ENCODE measurements at places on chromosomes 1 and 21.

DNA sequence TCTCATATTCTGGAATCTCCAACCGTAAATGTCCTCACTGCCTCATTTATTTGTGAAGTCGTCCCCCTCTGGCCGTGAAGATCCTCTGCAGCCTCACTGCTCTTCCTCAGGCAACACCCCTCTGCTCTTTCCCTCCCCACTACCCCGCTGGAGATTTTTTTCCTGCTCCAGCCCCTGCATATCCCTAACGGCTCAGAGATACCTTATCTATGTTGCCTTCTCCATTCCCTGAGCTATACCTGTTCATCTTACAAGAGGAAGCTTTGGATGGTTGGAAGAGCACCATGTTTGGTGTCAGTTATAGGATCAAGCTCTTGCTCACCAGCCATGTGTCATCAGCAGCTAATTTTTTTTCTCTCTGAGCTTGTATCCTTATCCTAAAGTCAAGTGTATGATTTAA lies 26.4 kb downstream of the LRRC8B start:
- DNase-seq, result no peak

GRCh38 chr1:67792103-67792502 lies 41.2 kb downstream of the GNG12 start:
- peak; percentile 84 for DNase-seq

DNA sequence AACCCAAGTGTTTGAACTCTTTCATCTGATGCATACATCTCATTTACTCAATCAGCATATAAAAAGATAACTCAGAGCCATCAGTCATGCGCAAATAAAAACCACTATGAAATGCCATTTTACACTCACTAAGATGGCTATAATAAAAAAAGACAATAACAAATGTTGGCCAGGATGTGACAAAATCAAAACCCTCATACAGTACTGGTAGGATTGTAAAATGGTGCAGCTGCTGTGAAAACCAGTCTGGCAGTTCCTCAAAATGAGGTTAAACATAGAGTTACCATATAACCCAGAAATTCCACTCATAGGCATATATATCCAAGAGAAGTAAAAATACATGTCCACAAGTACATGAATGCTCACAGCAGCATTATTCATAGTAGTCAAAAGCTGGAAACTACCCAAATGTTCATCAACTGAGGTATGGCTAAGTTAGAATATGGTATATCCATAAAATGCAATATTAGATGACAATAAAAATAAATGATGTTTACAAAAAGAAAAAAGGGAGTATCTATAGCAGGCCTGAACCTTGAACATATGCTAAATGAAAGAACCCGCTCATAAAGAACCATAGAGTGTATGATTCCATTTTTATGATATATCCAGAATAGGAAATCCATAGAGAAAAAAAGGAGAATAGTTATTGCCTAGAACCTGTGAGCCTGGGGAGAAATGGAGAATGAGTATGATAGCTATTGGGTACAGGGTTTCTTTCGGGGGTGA lies 265.1 kb downstream of the SIPA1L2 start:
- DNase-seq, result no peak

DNA sequence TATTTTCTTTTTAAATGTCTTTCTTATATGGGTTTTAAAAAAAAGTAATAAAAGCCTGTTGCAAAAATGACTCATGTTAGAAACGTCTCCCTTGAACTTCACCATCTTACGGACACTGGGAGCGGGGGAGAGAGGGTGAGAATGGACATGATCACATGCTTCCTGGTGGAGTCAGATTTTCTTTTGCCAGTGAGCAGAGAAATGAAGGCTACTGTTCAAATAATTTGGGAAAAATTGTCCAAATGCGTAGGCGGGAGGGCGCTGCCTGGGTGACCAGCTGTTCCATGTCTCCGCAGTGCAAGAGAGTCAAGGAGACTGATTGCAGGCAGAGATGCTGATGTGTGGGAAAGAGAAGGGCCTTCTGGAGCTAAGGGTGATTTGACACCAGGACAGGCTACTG lies 23.1 kb downstream of the EIF2D start:
- peak; percentile 77 for DNase-seq

DNA sequence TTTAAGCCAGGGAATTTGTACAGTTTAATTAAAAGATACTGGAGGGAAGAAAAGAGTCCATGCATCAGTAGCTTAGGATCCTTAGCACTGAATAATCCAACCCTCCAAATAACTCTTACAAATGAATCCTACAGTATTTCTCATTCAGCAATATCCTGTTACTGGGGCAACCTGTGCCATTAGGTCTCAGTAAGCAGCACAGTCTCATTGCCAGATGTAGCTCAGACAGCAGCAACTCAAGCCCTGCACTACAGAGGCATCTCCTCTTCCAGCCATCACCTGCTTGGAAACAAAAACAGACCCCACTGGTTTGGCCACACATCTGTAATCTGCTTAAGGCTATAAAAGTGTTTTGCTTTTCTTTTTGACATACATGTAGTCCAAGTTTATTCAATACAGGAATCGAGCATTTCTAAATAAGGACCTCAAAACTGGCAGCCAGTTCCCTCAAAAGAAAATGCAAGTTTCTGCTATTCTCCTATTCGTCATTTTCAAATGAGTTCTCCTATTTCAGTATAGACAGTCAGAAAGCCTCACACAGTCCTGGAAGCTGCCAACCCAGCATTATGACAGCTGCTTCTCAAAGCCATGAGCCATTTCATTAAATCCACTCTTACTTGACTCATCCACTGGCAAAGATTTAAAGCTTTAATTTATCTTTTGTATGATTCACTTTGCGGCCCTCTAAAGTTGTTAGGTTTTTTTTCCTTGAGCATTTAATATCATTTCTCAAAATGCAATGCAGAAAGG lies 129.0 kb downstream of the APP start:
- no peak for DNase-seq

- no peak for DNase-seq
Observed at GRCh38 chr1:202952818-202953217, 5.3 kb downstream of the ADIPOR1 start.

GRCh38 chr1:114695430-114696058 lies at the start of gene AMPD1:
TSS of gene AMPD1 (minus strand) at chr1:114695546. CDS start at chr1:114695471, 75 bp downstream.
- peak; percentile 43 for DNase-seq

GRCh38 chr1:181131255-181131941 lies 42.9 kb downstream of the IER5 start:
- no peak for DNase-seq

DNA sequence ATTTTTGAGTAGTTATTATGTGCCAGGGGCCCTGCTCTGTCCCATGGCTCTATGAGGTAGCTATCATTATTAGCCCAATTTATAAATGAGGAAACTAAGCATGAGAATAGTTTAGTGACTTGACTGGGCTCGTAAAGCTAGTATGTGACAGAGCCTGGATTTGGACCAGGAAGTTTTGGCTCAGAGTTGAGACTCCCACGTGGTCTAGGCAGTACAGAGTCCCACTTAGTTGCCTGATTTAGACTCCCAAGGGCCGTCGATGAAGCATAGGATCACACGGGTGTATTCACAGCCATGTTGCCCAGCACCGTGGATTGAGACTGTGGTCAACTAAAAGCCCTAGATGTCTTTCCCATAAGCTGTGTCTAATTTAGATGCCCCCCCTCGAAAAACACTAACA lies 81.7 kb downstream of the DDX20 start:
- DNase-seq, result no peak

DNA sequence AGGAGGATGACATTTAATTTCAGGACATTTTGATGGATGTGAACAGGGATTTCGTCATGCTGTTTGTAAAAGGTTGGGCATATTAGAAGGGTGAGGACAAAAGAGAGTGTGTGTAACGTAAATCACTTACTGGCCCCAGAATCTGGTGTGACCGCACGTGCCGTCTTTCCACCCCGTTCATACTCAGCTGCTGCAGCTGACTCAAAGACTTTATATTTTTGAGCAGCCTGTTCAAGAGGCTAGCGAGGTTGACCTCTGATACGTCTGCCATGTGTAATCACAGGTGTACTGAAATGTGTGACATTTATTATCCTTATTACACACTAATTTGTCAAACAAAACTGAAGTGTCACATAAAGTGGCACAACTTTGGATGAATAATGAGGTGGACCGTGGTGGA lies 66.5 kb upstream of the ERRFI1 start:
- DNase-seq, result no peak

- DNase-seq, result no peak
Observed at GRCh38 chr1:108749081-108749480, 2.6 kb downstream of the STXBP3 start.

- no peak for DNase-seq
Observed at GRCh38 chr21:19368944-19369343, 965.4 kb upstream of the TMPRSS15 start.

- no peak for DNase-seq
Observed at GRCh38 chr21:31732597-31733550, 956 bp upstream of the SCAF4 start.

DNA sequence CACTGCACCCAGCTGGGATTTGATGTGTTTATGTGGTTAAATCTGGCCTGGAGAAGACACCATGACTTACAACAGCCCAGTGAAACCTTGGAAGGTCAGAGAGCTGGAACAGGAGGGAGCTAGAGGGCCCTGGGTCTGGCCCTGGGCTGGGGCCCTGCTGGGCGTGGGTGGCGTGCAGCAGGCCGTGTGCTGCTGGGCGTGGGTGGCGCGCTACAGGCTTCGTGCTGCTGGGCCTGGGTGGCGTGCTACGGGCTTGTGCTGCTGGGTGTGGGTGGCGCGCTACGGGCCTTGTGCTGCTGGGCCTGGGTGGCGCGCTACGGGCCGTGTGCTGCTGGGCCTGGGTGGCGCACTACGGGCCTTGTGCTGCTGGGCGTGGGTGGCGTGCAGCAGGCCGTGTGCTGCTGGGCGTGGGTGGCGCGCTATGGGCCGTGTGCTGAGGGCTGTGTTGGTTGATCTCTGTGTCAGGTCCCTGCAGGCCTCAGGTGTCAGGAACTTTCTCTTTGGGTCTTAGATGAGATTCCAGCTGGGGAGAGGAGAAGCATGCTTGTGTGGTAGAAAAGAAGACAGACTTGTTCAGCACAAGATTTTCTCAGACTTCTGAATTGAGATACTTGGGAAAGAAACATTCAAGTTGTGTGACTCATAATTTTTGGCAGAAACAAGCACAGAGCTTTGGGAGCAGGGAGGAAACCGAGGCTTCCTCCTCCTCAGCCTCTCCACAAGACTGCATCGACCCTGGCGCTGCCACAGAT lies 66.0 kb downstream of the COL18A1 start:
- peak; percentile 85 for DNase-seq

DNA sequence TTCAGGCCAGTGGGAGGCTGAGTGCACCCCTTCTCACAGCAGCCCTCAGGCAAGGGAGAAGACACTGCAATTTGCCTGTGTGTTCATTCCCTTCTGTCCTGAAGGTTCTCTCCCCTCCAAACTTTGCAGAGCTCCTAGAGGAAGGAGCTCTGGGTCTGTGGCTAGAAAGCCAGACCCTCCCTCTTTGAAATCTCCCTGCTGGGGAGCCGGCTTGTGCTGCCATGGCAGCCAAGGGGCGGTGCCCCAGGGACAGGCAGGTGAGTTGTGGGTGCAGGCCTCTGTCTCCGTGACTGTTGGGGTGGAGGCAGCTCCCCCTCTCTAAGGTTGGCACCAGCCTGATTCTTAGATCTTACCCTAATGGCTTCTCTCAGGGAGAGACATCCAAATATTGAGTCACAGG lies 53.0 kb downstream of the OLFML2B start:
- DNase-seq, result no peak

- no peak for DNase-seq
Observed at GRCh38 chr1:183365093-183365492, 53.1 kb downstream of the NMNAT2 start.

GRCh38 chr1:40762144-40762923 lies 21.3 kb upstream of the KCNQ4 start:
- DNase-seq, result no peak

GRCh38 chr1:228407106-228408040 lies 738 bp upstream of the TRIM11 start:
- no peak for DNase-seq

GRCh38 chr1:64872067-64872466 lies 94.3 kb downstream of the JAK1 start:
- DNase-seq, result no peak

- DNase-seq, result no peak
Observed at GRCh38 chr1:48228156-48228555, 5.6 kb downstream of the SLC5A9 start.

DNA sequence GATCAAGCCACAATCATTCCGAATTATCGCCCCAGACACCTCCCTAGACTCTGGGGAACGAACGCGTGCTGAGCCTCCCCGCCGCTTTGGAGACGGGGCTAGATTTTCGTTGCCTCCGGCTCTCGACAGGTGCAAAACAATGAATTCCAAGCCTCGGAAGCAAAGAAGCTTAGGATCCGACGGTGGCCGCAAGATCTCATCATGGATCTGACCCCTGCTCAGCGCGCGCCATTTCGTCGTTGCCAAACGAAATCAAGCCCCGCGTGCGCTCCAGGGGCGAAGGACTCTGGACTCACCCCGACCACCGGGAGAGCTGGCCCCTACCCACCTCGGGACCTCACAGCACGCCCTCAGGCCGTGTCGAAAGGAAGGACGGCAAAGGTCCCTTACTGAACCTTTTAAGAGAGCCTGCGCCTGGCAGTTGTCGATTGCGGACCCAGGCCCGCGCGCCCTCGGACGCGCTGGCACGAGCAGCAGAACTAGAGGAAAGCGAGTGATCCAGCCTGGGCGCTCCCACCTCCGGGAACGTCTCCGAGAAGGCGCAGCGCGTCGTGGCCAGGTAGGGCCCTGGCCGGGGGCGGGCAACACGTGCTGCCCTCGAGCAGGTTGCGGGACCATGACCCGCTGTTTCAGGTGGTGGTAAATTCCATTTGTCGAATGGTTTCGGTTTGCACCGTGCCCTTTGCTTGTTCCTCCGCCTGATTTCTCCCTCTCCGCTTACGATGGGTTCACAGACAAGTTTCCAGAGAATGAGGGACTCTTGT lies 1.6 kb upstream of the RUNX3 start:
- no peak for DNase-seq

- DNase-seq, result peak; percentile 42
Observed at GRCh38 chr1:202144402-202145067, at the start of gene ARL8A. TSS of gene ARL8A (minus strand) at chr1:202144737. CDS start at chr1:202144572, 165 bp downstream.

GRCh38 chr1:115826628-115827027 lies 14.3 kb downstream of the NHLH2 start:
- no peak for DNase-seq

Measured in NCI-H226 (cell line).